ENCODE measurements at places on chromosomes 12 and 14.

DNA sequence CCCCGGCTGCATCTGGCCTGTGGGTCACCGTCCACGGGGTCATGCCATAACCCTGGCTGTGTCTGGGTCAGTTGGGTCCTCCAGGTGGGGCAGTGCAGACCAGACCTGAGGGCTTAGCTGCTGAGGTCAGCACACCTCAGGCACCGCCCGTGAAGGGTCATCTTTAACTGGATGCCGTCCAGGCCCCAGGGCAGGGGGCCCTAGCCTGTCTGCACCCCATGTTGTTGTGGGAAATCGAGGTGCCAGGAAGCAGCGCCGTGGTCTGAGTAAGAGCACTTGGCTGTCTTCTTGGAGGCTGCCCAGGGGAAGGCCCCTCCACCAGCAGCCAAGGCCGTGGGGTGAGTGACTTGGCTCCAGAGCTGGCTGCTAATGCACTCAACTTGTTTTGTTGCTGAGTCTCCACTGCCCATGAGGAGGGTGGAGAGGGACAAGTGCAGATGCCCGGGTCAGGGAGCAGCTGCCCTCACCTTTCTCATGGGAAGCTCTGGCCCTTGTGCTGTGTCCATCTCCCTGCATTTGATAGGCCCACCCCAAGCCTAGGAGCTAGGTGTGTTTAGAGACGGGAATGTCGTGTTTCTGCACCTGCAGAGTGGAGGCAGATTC lies 317.2 kb downstream of the TMEM121 start:
- no peak for DNase-seq

DNA sequence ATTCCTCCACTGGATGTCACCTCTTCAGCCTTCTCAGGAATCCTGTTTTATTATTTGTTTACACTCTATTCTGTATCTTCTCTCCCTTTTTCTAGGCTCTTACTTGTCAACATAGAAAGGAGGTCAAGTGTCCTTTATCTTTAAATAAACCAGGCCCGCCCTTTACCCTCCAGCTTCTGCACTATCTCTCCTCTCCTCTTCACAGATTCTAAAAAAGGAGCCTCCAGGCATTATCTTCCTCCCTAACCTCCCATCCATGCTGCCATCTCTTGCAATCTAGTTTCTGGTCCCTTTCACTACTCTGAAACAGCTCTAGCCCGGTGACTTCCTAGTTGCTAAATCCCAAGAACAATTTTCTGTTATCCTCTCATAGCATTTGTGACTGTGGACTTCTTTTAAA lies 24.1 kb upstream of the ARID2 start:
- DNase-seq: no peak

DNA sequence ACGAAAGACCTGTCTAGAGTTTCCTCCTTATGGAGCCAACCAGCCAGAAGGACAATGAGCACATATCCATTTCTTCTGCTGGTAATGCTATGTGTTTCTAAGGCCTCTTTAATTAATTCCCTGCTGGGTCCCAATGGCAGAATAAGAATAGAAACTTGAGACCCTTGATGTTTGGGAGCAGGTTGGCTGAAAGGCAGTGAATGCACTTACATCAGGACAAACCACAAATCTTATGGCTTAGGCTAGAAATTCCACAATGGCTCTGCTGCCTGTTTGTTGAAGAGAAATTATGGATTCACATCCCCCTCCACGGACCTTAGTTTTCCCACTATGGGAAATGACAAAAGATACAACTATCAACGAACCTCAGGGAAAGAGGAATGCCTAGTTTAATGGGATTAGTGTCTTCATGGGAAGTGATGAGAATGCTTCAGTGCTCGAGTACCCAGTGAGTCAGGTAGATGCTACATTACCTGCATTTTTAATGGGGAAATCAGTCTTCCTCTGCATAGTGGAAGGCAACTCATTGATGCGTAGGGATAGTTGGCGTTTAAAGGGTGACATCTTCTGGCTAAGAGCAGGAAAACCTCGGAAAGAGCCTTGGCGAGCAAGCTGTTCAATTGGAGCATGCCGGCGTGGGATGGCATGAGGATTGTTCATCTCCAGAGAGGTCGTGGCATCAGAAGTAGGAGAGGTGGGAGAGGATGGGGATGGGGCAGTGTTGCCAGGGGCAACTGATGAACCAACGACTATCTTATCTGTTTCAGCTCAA lies 46.5 kb downstream of the PAPLN start:
- DNase-seq: no peak

DNA sequence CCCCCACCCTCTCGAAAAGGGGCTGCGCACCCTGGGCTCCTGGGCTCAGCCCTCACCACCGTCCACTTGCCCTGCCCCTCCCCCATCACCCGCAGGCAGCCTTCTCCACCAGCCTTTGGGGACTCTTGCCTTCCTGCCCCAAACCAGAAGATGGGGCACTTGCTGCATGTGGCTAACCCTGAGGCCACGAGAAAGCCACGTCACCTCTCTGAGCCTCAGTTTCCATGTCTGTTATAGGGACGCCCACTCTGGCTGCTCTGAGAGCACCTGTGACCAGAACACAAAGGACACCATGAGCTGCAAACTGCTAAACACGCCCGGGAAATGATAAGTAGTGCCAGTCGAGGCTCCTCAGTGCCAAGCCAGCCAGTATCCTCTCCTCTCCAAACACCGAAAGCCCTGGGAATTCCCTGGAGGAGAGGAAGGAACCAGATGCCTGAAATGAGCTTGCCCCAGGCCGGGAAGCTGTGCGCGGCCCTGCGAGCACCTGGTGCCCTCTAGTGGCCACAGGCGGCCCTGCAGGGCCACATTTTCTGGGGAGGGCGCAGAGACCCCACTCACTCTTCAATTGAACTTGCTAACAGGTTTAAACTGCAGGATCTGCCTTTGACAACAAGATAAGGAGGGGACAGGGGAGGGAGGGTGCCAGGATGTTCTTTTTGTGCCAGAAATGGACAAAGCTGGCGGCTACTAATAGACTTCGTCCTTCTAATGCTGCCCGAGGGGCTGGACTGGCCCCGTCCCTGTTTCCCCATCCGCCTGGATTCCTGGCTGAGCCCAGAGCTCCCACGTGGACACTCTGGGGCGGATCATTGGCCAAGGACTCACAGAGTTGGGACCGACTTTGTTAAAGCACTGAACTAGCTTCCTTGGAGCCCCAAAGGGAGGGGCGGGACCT lies 10.2 kb upstream of the SERPINA9 start:
- DNase-seq: peak; percentile 84

DNA sequence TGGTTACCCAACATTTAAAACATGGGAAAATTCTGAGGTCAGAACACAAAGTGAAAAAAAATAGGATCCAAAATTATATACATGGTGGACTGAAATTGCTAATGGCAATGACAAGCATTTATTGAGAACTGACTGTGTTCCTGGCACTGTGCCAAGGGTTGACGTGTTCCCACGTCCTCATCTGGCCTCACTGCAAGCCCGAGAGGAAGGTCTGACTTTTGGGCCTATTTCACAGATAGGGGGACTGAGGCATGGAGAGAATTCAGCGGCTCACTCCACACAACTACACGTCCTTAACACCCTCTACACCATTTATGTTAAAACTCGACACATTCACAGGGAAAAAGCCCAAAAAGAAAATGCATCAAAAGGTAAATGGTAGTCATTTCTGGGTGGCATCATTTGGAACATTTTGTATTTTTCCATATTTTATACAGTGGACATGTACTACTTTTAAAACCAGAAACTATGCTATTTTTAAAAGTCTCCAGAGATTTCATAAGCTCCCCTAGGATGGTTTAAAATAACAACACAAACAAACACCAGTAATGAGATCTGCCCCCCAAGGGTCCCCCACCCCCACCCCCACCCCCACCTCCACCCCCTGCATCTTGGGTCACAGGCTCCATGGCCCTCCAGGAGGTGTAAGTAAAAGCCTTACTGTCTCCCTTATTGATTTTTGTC lies 27.7 kb downstream of the CLMN start:
- no peak for DNase-seq

DNA sequence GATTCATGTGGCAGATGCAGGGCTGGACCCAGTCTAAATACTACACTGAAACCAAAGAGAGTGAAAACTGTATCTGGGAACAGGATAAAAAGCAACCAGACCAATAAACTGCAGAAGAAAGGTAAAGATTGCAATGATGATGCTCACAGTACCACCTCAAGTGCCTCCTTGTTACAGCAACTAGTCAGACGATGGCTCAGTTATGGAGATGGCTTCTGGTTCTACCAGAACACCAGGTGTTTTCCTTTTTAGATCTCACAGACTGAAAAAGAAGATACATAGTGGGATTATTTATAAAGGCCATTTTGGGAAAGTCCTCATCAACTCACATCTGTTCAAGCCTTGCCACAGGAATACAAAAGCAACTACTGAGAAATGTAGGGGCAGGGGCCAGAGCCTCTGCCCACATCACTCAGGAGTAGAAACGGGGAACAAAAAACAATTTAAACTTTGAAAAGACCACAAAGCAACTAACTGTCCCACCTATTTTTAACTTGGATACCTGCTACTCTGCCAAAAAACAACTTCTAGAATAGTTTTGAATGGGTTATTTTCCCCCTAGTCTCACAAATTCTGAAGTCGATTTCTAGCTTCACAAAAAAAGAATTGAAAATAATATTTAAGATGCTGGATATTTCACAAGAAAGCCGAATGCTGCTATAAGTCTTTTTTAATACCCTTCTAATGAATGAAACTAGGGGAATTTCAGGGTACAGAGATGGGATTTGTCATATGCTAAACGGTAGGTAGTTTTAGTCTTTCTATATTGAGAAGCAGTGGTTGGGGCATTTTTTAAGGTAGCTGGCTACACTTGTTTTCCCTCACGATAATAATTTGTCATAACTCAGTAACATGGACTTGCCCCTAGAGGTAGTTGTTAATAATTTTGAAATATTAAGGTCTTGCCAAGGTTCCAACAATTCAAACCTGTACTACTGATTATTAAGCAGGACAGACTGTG lies 197.2 kb upstream of the TMPO start:
- DNase-seq: no peak

DNA sequence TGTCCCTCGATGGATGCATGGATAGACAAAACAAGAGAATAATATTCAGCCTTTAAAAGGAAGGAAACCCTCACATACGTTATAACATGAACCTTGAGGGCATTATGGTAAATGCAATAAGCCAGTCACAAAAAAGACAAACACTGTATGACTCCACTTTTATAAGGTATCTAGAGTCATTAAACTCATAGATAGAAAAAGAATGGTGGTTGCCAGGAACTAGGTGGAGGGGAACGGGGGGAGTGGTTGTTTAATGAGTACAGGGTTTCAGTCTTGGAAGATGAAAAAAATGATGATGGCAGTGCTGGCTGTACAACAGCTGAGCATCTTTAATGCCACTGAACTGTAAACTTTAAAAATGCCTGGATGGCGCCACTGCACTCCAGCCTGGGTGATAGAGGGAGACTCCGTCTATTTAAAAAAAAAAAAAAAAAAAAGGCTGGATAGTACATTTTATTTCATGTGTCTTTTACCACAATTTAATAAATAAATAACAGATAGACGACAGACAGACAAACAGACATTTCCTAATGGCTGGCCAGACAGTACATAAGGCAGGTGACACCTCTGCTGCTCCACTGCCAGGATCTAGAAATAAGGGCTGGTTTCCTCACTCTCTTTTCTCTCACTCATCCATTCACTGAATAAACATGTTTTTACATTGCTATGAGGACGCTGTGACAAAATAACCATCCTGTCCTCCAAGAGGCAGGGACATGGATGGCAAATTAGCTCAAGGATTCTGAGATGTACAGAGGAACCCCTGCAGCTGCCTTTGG lies 118.8 kb downstream of the FOXN3 start:
- no peak for DNase-seq

GRCh38 chr12:18153826-18154225 lies 63.8 kb upstream of the RERGL start:
- no peak for DNase-seq

- no peak for DNase-seq
Measured at GRCh38 chr12:128940090-128940888, 87.0 kb downstream of the GLT1D1 start.

- DNase-seq: peak; percentile 69
Measured at GRCh38 chr12:2783936-2784600, 10.7 kb upstream of the FKBP4 start.

GRCh38 chr14:38302966-38303365 lies 47.1 kb upstream of the CLEC14A start:
- DNase-seq: no peak

DNA sequence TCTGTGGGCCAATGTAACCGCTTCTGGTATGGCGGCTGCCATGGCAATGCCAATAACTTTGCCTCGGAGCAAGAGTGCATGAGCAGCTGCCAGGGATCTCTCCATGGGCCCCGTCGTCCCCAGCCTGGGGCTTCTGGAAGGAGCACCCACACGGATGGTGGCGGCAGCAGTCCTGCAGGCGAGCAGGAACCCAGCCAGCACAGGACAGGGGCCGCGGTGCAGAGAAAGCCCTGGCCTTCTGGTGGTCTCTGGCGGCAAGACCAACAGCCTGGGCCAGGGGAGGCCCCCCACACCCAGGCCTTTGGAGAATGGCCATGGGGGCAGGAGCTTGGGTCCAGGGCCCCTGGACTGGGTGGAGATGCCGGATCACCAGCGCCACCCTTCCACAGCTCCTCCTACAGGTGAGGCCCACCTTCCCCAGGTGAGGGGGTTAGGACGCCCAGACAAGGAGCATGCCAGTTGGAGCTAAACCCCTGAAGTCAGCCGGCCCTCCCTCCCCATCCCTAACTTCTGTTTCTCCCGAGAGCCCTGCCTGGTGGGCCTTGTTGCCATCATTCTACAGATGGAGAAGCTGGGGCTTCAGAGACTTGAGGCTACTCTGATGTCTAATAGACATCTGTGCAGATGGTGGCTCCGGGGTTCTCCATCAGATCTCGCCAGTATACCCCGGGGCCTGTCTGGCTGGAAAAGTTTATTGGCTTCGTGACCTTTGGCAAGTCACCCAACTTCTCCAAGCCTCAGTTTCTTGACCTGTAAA lies 25.3 kb downstream of the PAPLN start:
- DNase-seq: peak; percentile 32

DNA sequence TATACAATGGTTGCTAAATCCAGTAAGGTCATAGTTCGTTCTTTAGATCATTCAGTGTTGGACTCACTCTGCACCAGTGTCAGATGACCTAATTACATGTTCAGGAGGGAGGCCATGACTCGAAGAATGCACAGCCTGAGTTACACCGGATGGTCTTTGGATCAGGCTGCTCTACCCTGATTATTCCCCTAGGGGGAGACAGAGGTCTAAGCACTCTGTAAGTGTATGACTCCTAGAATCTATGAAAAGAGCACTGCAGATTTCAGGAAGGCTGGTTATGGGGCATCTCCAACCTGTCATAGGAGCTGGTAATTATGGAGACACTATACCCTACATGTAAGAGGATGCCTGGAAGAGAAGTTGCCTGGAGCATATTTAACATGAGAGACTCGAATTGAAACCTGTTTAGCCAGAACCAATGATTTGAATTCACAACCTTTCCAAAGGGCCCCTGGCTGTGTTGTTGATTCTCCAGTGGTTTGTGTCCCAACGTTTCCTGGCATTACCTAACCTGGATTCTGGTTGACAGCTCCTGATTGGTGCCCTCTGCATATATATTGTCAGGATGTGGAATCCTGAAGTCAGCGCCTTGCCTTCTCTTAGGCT lies at the start of gene MUCL1:
MUCL1 (plus strand) TSS at position 584 of the 606 bp plus-strand sequence. CDS start 67 bp downstream, outside the sequence.
- peak; percentile 45 for DNase-seq

DNA sequence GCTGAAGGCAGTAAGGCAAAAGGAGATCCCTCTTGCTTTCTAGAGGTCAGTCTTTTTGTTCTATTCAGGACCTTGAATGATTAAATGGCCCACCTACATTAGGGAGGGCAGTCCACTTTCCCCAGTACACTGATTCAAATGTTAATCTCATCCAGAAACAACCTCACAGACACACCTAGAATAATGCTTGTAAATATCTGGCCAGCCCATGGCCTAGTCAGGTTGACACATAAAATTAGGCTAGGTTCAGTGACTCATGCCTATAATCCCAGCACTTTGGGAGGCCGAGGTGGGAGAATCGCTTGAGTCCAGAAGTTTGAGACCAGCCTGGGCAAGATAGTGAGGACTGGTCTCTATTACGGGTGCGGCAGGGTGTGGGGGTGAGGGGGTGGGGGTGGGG lies 43.5 kb downstream of the MIPOL1 start:
- DNase-seq: no peak
